ENCODE measurements at places on chromosomes 13 and 19. TPM values are rescaled to one million over a fixed set of nuclear protein-coding genes. Genes with fewer than 3 reads are reported as not detected.
A peak's percentile ranks its signal among the peaks of the same experiment; 100 is the strongest.

The PRODH2 gene
- not detected for polyA plus RNA-seq

- no peak overlapping the region for H3K27ac ChIP-seq
- no peak for DNase-seq
- H3K4me1 ChIP-seq = no peaks in the 10 kb centered on the region
- no peaks in the 10 kb centered on the region for H3K27me3 ChIP-seq
- no peak overlapping the region for H3K4me3 ChIP-seq
These were observed 19.2 kb upstream of the GRTP1 start for GRCh38 chr13:113383089-113383488.

The RNF225 gene
- not detected for polyA plus RNA-seq

- H3K27me3 ChIP-seq = no peaks in the 10 kb centered on the region
- no peak overlapping the region for H3K27ac ChIP-seq
- no peak for DNase-seq
- H3K36me3 ChIP-seq = no peaks in the 10 kb centered on the region
- H3K4me1 ChIP-seq = no peaks in the 10 kb centered on the region
- no peak overlapping the region for H3K4me3 ChIP-seq
These were observed 5.5 kb downstream of the FOSB start for GRCh38 chr19:45473367-45473681.

DNA sequence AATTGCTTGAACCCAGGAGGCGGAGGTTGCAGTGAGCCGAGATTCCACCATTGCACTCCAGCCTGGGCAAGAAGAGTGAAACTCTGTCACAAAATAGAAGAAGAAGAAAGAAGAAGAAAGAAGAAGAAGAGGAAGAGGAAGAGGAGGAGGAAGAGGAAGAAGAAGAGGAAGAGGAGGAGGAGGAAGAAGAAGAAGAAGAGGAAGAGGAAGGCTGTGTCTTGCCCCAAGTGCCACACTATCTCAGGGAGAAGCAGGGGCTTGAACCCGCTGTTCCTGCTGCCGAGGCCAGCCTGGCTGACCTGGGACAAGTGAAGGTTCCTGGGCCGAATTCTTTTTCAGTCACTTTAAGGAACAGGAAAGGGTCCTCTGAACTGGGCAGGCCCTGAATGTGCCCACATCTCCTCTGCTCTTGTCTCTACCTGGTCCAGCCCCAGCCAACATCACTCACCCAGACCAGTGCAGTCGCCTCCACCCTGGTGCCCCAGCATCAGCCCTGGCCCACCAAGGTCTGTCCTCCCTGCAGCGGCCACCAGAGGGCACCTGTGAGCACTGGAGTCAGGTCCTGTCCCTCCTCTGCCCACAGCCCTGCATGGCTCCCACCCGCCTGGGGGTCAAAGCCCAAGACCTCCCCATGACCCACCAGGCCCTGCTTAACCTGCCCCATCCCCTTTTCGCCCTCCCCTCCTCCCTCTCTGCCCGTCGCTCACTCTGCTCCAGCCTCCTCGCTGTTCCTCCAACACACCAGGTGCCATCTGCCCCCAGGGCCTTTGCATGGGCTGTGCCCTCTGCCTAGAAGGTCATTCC lies 20.0 kb downstream of the TICAM1 start:
- H3K27ac ChIP-seq = peak overlapping the region; percentile 74
- no peak overlapping the region for H3K4me3 ChIP-seq
- no peaks in the 10 kb centered on the region for H3K27me3 ChIP-seq
- no peaks in the 10 kb centered on the region for H3K36me3 ChIP-seq

DNA sequence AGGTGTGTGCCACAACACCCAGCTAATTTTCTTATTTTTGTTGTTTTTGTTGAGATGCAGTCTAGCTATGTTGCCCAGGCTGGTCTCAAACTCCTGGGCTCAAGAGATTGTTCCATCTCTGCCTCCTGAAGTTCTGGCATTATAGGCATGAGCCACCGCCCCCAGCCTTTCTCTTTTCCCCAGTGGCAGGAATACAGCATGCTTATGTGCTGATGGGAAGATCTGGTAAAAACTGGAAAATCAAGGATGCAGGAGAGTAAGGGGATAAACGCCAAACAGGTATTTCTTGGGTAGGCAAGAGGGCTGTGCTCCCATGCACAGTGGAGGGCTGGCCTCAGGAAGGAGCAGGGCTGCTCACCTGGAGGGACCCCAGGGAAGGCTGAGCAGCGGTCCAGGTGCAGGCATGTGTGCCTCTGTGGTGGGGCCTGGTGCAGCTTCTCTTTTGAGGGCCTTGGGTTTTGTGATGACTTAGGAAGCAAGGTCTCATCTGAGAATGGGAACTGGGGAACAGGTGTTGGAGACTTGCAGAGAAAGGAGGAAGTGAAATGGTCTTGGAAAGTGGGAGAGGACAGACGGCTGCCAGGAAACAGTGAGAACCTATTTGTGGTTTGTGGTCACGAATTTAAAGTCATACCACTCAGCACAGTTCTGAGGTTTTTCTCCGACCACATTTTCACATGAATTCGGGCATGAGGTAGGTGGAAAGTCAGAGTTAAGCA lies 106.5 kb downstream of the TEX26 start:
- no peaks in the 10 kb centered on the region for H3K4me1 ChIP-seq
- H3K27ac ChIP-seq = no peak overlapping the region
- H3K27me3 ChIP-seq = no peaks in the 10 kb centered on the region
- no peak overlapping the region for H3K4me3 ChIP-seq

DNA sequence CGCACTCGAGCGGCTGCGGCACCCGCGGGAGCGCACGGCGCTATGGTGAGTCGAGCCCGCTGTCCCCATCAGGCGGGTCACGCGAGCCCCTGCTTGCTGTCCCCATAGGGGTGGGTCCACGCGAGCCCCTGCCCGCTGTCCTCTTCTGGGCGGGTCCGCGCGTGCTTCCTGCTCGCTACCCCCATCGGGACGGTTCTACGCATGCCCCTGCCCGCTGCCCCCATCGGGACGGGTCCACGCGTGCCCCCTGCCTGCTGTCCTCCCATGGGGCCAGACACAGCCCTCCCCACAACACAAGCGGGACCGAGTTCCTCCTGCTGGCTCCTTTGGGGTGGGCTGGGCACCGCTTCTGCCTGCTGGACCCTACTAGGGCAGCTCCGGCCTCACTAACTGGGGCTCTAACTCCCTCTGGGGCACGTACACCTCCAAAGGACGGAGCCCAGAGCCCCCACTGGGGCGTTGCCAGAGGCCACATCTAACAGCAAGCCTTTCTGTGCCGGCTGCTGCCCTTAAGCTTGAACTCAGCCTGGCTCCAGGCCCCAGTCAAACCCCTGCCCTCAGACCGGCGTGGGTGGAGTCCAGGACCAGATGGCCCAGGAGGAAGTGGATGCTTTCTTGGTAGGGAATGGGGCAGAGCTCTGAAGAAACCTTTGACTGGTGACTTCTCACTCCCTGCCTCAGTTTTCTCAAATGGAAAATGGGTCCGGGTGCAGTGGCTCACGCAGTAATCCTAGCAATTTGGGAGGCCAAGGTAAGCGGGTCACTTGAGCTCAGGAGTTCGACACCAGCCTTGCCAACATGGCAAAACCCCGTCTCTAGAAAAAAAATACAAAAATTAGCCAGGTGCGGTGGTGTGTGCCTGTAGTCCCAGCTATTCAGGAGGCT lies 722 bp downstream of the COLGALT1 start:
- H3K4me3 ChIP-seq = peak overlapping the region; percentile 85
- H3K27me3 ChIP-seq = no peaks in the 10 kb centered on the region
- H3K27ac ChIP-seq = no peak overlapping the region
- H3K4me1 ChIP-seq = no peaks in the 10 kb centered on the region
- H3K36me3 ChIP-seq = peaks cover 4% of the 10 kb centered on the region

The ZNF222 gene
- 3.9 TPM for polyA plus RNA-seq

- H3K27me3 ChIP-seq = no peaks in the 10 kb centered on the region
- H3K27ac ChIP-seq = no peak overlapping the region
- no peaks in the 10 kb centered on the region for H3K36me3 ChIP-seq
- DNase-seq = no peak
- no peaks in the 10 kb centered on the region for H3K4me1 ChIP-seq
These were observed 1395.8 kb downstream of the SLITRK5 start for GRCh38 chr13:89066868-89067466.

DNA sequence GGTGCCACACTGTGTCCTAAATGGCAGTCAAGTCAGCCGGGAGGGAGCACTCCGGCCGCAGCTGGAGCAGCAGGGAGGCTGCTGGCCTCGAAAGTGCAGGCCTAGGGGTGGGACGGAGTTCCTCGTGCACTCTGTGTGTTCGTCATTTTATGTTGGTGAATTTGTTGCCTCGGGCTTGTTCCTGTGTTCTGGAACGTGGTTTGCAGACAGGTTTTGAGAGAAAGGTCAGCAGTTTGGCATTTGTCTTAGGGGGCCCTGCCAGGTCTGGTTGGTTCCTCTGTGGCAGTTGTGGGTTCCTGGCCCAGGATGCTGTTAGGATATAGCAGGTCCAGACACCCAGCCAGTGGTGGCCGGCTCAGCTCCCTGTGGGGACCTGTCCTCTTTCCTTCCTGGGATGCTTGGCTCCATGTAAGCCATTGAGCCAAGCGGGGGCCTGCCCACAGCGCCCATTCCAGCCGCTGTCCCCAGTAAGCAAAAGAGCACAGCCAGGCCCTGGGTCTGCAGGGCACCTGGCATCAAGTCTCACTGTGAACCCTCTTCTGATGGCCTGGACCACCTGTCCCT lies 30.0 kb downstream of the MPHOSPH8 start:
- peaks cover 3% of the 10 kb centered on the region for H3K36me3 ChIP-seq
- DNase-seq = no peak
- no peak overlapping the region for H3K27ac ChIP-seq
- no peak overlapping the region for H3K4me3 ChIP-seq

DNA sequence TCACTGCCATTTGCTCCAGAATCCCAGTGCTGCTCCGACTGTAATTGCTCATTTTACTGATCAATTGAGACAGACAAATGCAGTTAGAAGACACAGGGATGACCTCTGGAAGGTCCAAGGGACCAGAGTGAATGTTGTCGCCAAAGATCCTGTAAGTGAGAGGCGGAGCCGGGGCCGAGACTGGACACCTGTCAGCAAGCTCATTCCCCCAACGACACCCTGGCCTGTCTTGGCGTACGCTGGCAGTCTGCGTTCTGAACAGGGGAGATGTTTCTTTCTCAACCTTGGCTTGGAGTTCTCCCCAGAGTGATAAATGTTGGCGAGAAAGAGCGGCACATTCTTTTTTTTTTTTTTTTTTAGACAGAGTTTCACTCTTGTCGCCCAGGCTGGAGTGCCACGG lies 24.2 kb downstream of the GADD45B start:
- no peaks in the 10 kb centered on the region for H3K4me1 ChIP-seq
- no peak overlapping the region for H3K27ac ChIP-seq
- no peaks in the 10 kb centered on the region for H3K27me3 ChIP-seq
- H3K36me3 ChIP-seq = no peaks in the 10 kb centered on the region
- H3K4me3 ChIP-seq = no peak overlapping the region

The MBD3L2 gene
- polyA plus RNA-seq = not detected

The CILP2 gene
- 0.13 TPM for polyA plus RNA-seq

The SIGLEC5 gene
- not detected for polyA plus RNA-seq

DNA sequence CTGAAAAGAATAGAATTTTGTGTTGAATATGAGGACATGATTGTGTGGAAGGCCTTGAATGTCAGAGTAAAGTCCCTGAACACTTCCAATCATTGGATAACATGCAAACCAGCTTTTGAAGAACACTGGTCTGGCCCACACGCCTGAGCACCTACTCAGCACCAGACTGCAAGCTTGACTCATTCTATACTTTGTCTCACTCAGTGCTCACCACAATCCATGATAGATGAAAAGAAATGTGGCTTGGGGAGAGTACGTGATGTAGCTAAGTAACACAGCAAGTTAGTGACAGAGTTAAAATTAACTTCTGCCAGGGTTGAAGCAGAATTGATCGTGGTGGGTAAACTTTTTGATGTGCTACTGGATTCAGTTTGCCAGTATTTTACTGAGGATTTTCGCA lies 12.0 kb downstream of the DLEU7 start:
- H3K4me3 ChIP-seq = no peak overlapping the region
- no peaks in the 10 kb centered on the region for H3K27me3 ChIP-seq
- H3K27ac ChIP-seq = no peak overlapping the region
- no peak for DNase-seq
- H3K4me1 ChIP-seq = no peaks in the 10 kb centered on the region

GRCh38 chr19:44948237-44948636 lies 2.4 kb downstream of the APOC2 start:
- no peak overlapping the region for H3K4me3 ChIP-seq
- no peaks in the 10 kb centered on the region for H3K4me1 ChIP-seq
- no peaks in the 10 kb centered on the region for H3K27me3 ChIP-seq
- H3K27ac ChIP-seq = no peak overlapping the region

The HIF3A gene
- polyA plus RNA-seq = 7.0 TPM

The ZNF865 gene
- polyA plus RNA-seq = 5.7 TPM

DNA sequence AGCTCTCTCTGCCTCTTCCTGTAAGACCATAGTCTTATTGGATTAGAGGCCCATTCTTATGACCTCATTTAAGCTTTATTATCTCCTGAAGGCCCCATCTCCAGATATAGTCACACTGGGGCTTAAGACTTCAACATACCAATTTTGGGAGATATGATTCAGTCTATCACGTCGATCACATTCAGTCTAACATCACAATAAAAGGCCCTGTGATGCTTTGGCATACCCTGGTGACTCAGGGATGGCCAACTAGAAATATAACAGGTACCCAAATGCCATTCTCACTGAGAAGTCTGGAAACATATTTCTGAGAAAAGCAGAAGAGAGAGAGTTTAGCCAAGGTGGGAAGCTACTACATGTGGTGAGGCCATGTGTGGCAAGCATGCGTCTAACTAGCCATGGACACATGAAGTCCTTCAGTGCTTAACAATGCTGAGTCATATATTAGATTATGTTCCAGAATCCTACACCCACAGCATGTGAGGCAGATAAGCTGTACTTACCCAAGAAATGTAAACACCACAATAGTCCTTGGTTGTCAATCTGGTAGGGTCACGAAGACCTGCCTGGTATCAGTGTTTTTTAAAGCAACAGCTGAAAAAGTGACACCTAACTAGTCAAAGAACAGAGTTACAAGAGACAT lies 485.1 kb downstream of the FOXO1 start:
- H3K4me3 ChIP-seq = no peak overlapping the region
- no peaks in the 10 kb centered on the region for H3K36me3 ChIP-seq
- no peak overlapping the region for H3K27ac ChIP-seq
- no peak for DNase-seq
- no peaks in the 10 kb centered on the region for H3K4me1 ChIP-seq

GRCh38 chr19:11446652-11447301 lies 11.3 kb downstream of the PRKCSH start:
- peaks cover 2% of the 10 kb centered on the region for H3K36me3 ChIP-seq
- H3K4me1 ChIP-seq = no peaks in the 10 kb centered on the region
- H3K27ac ChIP-seq = no peak overlapping the region
- DNase-seq = peak; percentile 70
- no peaks in the 10 kb centered on the region for H3K27me3 ChIP-seq

- DNase-seq = no peak
- H3K27me3 ChIP-seq = no peaks in the 10 kb centered on the region
- no peak overlapping the region for H3K4me3 ChIP-seq
- H3K4me1 ChIP-seq = no peaks in the 10 kb centered on the region
These were observed 63.1 kb downstream of the ZNF100 start for GRCh38 chr19:21704320-21704719.

DNA sequence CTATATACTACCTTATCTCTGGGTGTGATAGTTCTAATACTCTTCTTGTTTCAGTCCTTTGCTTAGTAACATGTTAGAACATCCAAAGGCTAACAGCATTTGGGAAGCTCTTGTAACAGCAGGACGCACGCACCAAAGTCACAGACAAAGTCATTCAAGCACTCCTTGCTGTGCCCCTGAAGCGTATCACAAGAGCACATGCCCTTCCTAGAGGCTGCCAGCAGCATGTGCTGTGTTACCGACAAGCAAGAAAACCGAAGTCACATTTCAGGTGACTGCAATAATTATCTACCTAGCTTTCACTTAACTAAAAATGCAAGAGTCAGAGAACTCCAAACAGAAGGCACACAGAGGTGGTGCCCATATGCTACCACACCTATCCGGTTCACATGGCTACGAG lies 194.1 kb downstream of the KLF12 start:
- H3K36me3 ChIP-seq = peaks cover 3% of the 10 kb centered on the region
- no peak overlapping the region for H3K27ac ChIP-seq
- no peaks in the 10 kb centered on the region for H3K27me3 ChIP-seq
- DNase-seq = no peak
- no peak overlapping the region for H3K4me3 ChIP-seq
